ENCODE measurements at places on chromosomes 16 and 17.

DNA sequence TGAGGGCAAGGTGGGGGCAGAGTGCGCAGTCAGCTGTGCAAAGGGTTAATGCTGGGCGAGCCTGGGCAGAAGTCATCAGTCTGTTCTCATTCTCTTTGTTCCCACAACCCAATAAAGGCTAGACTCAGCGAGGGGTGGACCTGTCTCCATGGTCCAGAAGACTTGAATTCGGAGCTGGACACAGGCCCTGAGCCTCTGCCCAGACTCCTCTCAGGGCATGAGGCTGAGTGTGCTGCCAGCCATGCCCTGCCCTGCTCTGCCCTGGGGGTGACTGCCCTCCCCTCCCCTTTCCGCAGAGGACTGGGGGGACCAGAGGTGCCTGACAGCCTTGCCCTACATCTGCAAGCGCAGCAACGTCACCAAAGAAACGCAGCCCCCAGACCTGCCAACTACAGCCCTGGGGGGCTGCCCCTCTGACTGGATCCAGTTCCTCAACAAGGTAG lies 54.5 kb downstream of the MRC2 start:
- no peak for DNase-seq

- no peak for DNase-seq
These were observed 5.1 kb downstream of the RAMP2 start for GRCh38 chr17:42766124-42766523.

GRCh38 chr17:49646391-49647255 lies 31.3 kb downstream of the SPOP start:
- no peak for DNase-seq

DNA sequence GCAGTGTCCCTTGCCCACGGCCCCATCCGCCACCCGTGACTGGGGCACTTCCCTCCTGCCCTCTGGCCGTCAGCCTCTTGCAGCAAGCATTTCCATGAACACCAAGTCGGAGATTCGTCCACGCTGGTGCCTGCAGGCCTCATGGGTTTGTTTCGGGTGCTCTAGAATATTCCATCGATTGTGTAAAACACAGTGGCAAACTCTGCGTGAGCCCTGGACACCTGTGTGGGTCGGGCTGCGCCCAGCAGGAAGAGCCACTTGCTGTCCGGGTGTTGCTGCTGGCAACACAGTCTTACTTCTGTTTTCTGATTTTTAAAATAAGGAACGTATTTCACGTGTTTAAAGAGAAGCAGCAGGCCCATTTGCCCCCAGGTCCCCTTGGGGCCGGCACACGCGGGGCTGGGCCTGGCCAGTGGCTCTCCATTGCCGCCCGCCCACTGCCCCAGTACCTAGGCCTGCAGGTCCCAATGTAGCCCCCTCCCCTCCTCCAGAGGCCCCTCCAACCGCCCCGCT lies 10.0 kb downstream of the CYBC1 start:
- DNase-seq, result no peak

DNA sequence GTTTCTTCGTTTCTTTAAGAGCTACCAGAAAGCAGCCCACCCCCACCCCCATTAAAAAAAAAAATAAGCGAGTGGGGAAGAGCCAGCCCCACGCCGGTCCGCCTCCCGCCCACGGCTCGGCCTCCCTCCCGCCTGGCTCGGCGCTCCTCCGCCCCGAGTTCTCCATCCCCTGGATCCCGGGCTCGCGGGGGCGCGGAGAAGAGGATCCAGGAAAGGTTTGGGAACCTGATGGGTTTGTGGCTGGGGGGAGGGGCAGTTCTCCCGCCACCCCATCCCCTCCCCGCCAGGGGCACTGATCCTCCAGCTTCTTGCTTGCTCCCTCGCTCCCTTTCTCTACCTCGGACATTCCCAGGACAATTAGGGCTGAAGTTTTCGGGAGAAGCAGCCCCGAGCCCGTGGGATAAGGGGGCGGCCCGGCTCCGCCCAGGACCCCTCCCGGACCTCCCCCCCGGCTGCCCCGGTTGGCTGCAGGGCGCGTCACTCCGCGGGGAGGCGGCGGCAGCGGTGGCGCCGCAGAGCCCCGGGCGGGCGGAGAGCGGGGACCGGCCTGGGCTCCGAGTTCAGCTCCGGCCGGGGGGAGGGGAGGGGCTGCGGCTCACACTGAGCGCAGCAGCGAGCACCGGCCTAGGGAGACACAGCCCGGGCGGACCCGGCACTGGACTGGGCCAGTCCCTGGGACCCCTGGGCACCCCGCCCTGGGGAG lies 1.0 kb upstream of the SALL1 start:
- DNase-seq, result peak; percentile 78

DNA sequence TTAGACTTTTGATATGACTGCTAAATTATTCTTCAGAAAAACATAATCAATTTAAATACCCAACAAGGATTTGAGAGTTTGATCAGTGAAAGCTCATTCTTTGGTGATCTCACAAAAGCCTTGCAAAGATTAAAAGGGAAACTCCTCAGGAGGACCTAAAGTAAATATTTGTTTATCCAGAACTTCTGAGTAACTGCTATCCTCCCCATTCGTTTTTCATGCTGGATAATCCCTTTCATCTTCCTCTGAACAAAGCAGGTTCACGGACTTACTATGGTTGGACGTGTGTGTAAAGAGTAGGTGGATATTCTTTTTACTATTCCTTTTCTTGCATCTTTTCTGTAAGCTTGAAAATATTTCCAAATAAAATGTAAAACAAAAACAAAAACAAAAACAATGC lies 124.7 kb downstream of the CPPED1 start:
- no peak for DNase-seq

DNA sequence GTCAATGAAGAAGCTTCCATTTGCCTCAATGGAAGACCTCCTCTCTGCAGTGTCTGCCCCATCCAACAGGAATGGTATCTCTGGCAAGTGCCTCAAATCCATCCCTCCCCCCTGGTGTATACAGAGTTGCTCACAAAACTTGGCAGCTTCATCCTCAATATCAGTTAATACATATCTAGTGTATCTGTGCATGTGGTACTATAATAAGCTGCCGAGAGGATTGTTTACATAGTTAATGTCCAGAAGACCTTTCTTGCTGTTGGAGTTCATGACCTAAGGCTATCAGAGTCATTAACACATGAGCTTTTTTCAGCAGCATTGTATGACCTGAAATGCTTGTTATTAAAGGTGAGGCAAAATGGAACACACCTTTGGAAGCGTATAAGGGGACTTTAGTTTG lies 14.0 kb upstream of the RASL10B start:
- no peak for DNase-seq

GRCh38 chr17:7835814-7836595 lies 2.0 kb downstream of the KDM6B start:
- no peak for DNase-seq

DNA sequence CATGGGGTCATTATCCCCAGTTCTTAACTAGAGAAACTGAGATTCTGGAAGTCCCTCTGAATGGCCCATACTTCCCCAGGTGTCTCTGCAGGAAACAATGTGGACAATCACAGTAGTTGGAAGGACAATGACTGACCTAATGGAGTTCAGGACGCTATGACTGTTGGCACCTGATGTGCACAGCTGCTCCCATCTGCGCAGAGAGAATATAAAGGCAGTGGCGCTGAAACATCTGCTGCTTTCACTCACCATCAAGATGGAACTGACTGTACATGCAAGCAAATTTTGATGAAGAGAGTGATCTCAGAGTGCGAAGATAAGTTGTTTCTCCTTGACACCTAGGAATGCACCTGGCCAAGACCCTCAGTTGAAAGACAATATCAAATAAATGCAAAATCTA lies 395.7 kb upstream of the ASIC2 start:
- no peak for DNase-seq
